ENCODE measurements at places on chromosomes 16 and 17. TPM values are rescaled to one million over a fixed set of nuclear protein-coding genes. Genes with fewer than 3 reads are reported as not detected.

The TBKBP1 gene
- 12.0 TPM for total RNA-seq

The FN3K gene
- total RNA-seq, result 34.8 TPM

The HBA1 gene
- 4.4 TPM for total RNA-seq

The PRR35 gene
- total RNA-seq, result 2.2 TPM

The SMIM5 gene
- total RNA-seq, result 0.10 TPM

The MSL1 gene
- total RNA-seq, result 96.3 TPM

The NEUROD2 gene
- not detected for total RNA-seq

The ACSM2A gene
- not detected for total RNA-seq

Data from Panc1 (cell line).